ENCODE measurements at places on chromosomes 3 and 15.

DNA sequence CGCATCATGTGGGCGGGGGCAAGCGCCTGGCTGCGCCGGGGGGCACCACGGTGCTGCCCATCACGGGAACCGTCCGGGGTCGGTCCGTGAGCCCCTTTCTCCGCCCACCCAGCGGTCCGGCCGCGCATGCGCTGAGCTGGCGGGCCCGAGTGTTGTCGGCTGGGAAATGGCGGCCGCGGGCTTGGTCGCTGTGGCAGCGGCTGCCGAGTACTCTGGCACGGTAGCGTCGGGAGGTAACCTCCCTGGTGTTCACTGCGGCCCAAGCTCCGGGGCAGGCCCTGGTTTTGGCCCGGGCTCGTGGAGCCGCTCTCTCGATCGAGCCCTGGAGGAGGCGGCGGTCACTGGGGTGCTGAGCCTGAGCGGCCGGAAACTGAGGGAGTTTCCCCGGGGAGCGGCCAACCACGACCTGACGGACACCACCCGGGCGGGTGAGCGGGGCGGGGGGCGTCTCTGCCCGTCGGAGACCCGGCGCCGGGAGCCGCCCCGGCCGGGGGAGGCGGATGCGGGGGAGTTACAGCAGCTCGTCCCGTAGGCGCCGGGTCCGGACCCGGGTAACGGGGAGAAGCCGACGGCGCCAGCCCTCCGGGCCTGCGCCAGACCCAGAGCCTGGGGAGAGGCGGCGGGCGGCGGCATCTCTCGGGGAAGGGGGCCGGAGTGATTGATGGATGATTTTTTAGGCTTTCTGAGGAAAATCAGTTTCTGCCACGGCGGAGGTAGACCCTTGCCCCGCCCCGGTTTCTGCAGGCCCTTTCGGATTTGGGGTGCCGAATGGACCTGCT is at the start of gene LRCH3:
Gene LRCH3, plus strand, starts transcription at position 142 of the 779 bp plus-strand sequence. Its CDS starts 25 bp downstream, at position 167.
- peak; percentile 82 for DNase-seq

DNA sequence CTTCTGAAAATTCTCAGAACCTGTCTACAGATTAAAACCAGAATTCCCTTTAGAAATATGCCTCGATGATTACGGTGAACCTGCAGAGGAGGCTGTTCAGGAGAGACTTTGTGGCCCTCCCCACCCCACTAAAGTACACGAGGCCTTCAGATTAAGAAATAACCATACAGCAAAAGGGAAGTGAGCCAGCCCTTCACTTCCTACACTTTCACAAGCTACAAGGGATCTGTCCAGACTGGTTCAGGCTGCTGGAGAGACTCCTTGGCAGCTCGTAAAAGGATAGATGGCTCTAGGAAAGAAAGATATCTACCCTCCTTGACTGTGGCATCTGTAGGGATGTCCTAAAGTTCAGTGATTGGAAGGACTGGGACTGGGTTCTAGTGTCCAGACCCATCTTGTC is 102.6 kb downstream of the ALDH1A2 start:
- DNase-seq = no peak

DNA sequence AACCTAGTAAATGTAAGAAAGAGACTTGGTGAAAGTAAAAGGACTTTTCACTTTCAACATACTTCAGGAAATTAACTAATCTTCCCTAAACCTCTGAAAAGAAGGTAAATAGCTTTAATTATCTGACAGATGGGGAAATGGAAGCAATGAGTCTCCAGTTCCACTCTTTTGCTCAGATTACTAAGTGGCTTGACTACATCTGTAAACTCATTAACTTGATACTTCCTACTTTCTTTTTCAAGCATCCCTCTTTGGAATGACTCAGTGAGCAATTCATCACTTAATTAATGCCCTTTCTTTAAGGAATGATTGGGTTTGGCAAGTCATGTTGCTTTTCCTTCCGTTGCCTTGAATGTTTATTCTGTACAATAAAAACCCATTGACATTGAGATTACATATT is 234.2 kb downstream of the GRM7 start:
- no peak for DNase-seq

DNA sequence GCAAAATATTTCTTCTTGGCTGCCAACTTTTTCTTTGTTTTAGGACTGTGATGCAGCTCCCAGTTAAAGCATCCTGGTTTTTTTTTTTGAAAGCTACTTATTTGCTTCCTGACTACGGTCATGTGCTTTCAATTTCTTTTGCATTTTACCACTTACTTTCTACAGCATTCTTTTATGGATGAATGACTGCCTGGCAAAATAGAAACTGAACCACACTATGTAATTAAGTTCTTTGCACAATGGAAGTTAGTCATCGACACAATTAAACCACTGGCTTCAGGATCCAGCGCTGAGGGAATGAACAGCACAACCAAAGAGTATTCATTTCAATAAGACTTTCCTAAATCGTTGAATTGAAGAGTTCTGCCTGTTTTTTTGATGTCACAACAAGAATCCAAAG is 82.2 kb upstream of the EPHA3 start:
- DNase-seq = no peak

- no peak for DNase-seq
Measured at GRCh38 chr3:71575433-71575832, 8.1 kb downstream of the FOXP1 start.

DNA sequence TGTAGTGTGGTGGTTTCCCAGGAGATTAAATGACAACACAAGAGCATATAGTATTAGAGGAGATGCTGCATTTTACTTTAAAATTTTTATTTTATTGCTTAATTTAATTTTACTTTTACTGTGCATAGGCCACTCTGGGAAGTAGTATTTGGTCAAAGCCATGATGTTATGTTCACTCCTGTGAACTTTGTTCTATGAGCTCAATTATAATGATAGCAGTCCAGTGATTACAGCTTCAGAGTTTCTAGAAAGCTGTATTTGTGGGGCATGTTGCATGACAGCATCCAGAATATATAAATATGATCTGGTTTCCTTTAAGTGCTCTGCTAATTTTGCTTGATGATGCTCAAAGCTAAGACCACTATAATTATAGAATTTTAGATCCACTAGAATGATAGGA is 338.6 kb downstream of the NSUN3 start:
- DNase-seq = no peak

- no peak for DNase-seq
Measured at GRCh38 chr3:120443626-120444123, 7.1 kb downstream of the FSTL1 start.

- no peak for DNase-seq
Measured at GRCh38 chr3:172601066-172601832, 78.0 kb upstream of the TNFSF10 start.

DNA sequence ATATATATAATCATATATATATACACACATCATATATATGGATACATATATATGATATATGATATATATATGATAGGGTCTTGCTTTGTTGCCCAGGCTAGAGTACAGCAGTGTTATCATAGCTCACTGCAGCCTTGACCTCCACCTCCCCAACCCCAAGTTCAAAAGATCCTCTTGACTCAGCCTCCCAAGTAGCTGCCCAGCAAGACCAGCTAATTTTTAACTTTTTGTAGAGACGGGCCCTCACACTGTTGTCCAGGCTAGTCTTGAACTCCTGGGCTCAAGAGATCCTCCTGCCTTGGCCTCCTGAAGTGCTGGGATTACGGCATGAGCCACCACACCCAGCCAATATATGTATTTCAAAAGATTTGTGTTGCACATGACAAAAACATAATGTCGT is 83.0 kb downstream of the TBL1XR1 start:
- no peak for DNase-seq

- DNase-seq = no peak
Measured at GRCh38 chr15:47505712-47506328, 211.5 kb upstream of the SEMA6D start.

DNA sequence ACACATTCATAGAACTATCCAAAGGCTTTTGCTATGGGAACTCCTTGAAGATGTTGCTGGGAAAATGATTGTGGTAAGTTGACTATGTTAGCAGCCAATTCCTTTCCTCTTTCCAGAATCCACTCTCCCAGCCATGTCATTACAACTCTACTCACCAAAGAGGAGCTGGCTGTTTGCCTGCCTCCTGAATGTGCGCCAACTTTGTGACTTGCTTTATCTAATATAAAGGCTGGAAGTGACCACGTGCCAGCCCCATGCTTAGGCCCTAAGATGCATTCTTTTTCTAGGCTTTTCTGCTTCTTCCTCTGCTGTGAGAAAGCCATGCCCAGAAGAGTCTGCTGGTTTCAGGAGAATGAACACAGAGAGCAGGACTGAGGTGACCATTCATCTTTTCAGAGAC is 182.2 kb downstream of the GABRB3 start:
- no peak for DNase-seq

- DNase-seq = peak; percentile 22
Measured at GRCh38 chr3:81242871-81243270, 518.6 kb downstream of the GBE1 start.

- no peak for DNase-seq
Measured at GRCh38 chr3:27307566-27307965, 61.6 kb downstream of the NEK10 start.

DNA sequence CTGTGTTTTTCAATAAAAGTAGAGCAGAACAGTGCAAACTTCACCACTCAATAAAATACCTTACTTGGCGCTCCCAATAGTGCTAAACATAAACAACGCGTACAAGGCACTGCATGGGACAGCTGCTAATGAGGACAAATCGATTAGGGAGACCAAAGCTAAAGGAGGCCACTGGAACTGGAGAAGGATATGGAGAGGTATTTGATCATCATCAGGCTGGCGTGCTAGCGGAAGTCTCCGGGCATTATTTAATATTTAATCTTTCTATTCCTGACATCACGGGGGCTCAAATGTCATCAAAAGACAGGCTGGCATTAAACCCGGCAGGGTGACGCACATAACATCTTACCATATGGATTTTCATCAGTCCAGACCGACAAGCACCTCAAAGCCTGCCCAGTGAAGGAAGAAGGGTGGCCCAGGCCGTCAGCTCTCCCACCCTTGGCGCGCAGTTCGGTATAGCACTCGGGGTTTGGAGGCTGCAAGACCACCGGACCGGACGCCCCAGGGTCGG is 604 bp downstream of the CCPG1 start:
- no peak for DNase-seq

DNA sequence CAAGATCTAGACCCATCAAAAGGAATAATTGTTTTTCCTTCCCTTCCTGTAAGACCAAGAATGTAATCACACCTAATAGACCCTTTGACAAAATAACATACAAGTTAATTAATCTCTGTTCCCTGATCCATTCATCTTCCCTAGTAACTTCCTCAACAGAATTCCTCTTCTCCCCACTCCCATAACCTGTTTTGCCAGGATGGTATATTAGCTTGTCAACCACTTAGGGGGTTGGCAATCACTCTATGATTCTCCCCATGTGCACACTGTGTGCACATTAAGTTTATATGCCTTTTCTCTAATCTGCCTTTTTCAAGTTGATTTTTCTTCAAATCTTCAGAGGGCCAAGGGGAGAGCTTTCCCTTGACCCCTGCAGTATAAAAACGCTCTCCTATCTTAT is 2.7 kb upstream of the ATP11B start:
- no peak for DNase-seq

GRCh38 chr3:51539291-51539941 is 897 bp downstream of the RAD54L2 start:
- DNase-seq = peak; percentile 23

DNA sequence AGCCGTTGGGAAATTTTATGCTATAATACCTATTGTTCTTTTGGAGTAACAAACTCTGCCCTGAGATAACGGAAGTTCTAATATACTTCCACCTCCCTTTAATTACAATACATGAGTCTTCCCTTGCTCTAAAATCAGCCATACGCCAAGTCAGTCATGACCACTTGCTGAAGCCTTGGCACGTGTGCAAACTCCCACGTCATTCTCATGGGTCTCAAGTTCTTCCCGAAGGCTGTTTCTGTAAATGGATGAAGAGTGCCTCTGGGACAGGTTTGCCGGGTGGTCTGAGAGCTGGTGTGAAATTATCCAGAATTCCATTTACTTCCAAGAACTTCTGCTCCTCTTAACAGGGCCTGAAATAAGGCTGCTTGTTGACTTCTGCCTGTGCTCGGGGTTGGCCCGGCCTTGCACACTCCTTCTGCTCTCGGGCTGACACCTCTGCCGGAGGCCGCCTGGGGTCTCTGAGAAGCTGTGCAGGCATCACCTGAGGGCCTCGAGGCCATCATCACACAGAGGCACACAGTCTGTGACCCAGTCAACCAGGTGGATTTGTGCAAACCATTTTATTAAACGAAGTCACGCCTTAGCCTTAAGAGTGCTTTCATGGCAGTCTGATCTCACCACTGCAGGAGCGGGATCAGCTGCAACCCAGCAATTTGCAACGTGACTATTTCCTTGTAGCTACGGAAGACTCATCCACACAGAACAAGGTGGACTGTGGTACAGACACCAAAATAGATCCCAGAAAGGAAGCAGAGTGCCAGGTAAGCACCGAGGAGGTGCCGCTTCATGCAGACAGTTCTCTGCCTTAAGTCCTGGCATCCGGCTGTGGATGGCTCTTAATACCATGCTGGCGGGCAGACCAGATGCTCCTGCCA is 120.1 kb downstream of the ADAMTS17 start:
- DNase-seq = no peak

DNA sequence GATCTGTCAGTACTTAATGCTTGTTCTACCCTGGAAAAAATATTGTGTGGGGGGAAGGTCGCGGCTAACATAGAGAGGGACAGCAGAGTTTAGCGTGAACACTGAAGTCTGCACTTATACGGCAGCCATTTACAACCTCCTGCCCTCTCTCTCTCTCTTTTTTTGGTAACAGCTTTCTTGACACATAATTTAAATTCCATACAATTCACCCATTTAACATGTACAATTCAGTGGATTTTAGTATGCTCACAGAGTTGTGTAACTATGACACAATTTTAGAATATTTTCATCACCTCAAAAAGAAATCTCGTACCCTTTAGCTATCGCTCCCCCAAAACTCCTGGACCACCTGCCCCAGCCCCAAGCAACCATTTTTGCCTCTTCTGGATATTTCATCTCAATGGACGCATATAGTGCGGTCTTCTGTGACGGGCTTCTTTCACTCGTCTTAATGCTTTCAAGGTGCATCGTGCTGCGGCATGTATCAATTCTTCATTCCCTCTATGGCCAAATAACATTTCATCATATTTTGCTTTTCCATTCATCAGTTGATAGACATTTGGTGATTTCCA is 141.8 kb downstream of the XXYLT1 start:
- no peak for DNase-seq
